Fibroblast of mammary gland (primary cell): ENCODE measurements at places on chromosomes 1 and 21.
A peak's percentile ranks its signal among the peaks of the same experiment; 100 is the strongest.

- no peak for DNase-seq
These were observed 27.4 kb downstream of the LGALS8 start for GRCh38 chr1:236550961-236551851.

- no peak for DNase-seq
These were observed 45.7 kb downstream of the UBE4B start for GRCh38 chr1:10078494-10078893.

DNA sequence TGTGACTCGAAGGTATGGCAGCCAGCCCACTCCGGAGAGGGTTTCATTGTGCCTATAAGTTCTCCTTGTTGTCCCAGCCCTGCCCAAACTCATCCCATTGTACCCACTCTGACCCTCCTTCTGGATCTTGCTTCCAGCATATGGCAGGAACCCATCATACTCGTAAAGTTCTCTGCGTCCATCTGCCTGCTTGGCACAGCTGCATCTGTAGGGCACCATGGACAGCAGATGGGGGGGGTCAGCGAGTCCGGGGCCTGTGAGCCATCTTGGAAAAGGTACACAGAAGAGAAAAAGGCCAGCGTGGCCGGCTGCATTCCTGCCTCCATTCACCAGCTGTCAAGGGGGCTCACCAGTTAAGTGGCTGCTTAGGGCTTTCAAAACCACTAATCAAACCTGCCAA, 94.9 kb upstream of the IGSF21 start:
- DNase-seq = no peak

DNA sequence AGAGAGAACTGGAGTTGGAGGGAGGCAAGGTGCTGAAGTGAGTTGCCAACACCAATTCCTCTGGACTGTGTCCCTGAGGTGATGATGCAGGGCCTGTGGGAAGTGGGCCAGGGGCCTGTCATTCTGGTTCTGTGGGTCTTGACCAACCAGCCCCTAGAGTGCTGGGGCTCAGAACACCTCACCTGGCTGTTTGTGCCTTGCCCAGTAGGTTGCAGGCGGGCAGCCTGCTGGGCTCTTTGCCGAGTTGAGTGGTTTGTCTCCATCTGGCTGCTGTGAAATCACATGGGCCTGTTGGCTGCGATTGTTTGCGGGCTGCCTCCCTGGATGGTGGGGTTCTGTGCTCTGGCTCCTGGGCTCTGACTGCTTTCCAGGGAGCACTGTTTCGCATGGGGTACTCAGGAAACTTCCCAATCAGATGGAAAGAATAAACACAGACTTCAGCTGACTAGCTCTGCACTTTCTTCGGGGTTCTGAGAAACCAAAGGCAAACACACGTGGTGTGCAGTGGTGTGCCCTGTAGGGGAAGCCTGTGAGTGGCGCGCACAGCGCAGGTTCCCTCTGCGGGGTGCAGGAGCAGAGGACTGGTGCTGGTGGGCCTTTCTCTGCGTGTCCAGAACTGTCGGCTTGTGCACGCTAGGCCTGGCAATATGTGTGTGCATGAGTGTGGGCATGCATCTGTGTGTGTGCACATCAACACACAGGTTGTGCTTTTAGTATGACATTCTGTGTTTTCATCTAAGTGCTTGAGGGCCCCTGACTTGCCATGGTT, 95.1 kb downstream of the RHOU start:
- DNase-seq = no peak

DNA sequence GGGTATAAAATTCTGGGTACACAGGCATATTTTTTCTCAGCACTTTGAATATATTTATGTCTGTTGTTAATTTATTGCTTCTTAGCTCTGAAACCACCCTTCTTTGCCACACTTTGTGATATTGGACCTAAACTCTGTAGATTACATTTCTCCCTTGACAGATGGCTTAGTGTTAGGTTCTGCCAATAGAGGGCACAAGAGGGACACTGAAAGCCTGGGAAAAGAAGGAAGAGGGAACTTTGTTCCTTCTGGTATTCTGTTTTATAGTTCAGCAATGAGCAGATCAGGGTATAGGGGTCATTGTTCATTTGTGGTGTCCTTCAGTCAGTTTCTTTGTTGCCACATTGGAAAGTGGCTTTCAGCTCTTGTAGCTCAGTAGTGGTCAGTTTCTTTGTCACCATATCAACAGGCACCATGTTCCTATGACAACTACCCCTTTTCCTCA, 423.5 kb upstream of the PROX1 start:
- DNase-seq = peak; percentile 4

DNA sequence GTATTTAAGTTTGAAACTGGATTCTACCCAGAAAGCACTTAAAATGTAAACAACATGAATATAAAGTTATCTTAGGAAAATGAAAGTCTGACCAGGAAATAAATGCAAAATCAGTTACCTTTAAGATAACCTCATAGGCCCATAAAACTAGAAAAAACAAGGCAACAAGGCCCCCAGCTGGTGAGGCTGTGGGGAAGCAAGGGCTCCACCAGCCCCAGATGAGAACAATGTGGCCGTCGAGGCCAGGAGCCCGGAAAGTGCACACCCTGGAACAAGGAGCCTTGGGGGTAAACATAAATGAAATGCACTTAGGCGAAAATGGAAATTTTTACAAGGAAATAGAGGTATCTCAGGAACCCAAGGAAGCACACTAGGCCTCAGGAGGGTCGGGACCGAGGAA, 37.9 kb upstream of the BMP8B start:
- DNase-seq = no peak
